ENCODE measurements at places on chromosomes 2 and 18.

GRCh38 chr2:8346208-8346607, 335.6 kb upstream of the ID2 start:
- no peak for DNase-seq

DNA sequence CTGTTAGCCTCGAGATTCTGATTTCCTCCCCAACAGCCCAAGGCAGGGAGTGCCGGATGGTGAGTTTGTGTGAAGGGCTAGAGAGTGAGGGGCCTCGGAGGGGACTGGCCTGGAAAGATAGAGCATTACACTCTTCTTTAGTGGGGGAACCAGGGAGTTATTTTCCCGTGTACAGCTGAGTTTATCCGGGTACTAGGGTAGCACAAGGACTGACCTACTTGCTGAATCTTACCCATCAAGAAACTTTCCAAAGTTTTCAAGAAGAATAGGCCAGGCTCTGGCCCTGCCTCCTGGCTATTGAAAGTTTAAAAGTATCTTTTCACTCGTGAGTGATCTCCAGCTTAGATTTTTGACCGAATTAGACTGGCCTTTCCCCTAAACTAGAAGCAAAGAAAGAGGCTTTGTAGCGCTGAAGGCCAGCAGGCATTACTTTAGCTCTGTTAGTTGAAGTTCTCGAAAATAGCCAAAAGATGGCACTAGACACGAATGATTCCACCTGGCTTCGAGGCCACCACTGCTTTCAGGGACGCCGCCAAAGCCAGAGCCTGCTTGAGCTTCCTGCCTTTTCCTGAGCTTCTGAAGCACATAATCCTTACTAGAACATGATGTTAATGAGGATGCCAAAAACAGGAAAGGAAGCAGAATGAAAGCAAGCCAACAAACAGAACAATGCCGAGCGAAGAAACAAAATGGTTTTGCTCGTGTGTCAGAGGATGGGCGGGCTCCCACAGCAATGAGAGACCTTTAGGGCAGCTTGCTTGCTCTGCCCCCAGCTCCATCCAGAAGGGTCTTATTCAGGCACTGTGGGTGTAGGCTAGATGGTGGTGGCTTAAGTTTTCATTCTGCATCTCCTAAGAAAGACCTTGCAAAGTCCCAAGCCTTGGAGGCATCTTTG, 55.8 kb downstream of the TSN start:
- no peak for DNase-seq

GRCh38 chr2:231069379-231070054, 12.8 kb downstream of the PSMD1 start:
- DNase-seq: no peak

- no peak for DNase-seq
These were observed 29.9 kb downstream of the PELI1 start for GRCh38 chr2:64114063-64114911.

- DNase-seq: no peak
These were observed 7.7 kb downstream of the FHL2 start for GRCh38 chr2:105391058-105391627.

DNA sequence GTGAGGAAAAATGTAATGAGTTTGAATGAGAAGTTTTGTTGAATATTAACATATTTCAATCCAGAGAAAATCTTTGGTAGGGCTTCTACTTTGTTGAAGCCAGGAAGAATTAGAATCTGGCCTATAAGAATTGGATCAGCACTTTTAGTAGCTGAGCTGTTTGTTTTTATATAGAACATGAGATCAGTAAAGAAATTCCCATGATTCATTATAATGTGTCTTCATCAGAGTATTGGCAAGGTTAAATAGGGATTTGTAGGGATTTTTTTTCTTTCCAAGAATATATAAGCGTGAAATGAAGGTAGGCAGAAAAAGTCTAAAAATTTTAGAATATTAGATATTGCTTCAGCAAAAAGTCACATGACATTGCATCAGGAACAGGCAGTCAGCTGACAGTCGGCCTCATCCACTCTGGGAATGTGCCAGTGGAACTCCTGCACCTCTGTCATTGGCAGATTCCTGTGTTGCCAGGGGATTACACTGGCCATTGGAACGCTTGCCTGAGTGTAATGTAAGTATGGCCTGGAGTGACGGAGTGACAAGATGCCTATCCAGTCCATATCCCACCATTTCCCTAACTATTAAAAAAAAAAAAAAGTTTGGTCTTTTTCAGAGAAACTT, 60.6 kb downstream of the SERTAD2 start:
- no peak for DNase-seq

DNA sequence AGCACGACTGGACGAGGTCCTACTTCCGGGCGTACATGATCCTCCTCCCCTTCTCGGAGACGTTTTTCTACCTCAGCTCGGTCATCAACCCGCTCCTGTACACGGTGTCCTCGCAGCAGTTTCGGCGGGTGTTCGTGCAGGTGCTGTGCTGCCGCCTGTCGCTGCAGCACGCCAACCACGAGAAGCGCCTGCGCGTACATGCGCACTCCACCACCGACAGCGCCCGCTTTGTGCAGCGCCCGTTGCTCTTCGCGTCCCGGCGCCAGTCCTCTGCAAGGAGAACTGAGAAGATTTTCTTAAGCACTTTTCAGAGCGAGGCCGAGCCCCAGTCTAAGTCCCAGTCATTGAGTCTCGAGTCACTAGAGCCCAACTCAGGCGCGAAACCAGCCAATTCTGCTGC, 24.8 kb downstream of the LYPD1 start:
- no peak for DNase-seq

DNA sequence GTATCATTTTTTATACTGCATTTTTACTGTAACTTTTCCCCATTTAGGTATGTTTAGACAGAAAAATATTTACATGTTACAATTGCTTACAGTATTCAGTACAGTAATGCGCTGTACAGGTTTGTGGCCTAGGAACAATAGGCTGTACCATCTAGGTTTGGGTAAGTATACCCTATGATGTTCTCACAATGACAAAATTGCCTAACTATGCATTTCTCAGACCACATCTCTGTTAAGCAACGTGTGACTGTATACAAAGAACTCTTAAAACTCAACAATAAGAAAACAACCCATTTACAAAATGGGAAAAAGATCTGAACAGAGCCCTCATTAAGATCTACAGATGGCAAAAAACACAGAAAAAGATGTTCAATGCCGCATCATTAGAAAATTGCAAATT, 29.4 kb downstream of the FAM210A start:
- DNase-seq: no peak

GRCh38 chr2:174784909-174785308, 20.6 kb upstream of the CHRNA1 start:
- no peak for DNase-seq

- no peak for DNase-seq
These were observed 181.8 kb upstream of the GCFC2 start for GRCh38 chr2:75892490-75892889.

DNA sequence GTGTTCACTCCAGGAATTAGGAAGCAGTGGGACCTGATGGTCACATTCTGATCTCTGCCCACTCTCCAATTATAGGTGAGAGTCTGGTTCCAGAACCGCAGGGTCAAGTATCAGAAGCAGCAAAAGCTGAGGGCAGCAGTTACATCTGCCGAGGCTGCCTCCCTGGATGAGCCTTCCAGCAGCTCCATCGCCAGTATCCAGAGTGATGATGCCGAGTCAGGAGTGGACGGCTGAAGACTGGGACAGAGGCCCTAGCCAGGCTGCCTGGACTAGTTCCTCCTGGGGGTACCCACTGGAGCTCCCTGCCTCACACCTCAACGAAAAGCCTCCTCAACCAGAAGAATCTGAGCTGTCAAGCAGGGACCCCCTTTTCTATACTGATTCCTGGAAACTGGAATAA, 3.3 kb upstream of the SMYD5 start:
- no peak for DNase-seq

Measured in central memory CD8-positive, alpha-beta T cell (primary cell).